ENCODE measurements at places on chromosomes 16 and 17.

DNA sequence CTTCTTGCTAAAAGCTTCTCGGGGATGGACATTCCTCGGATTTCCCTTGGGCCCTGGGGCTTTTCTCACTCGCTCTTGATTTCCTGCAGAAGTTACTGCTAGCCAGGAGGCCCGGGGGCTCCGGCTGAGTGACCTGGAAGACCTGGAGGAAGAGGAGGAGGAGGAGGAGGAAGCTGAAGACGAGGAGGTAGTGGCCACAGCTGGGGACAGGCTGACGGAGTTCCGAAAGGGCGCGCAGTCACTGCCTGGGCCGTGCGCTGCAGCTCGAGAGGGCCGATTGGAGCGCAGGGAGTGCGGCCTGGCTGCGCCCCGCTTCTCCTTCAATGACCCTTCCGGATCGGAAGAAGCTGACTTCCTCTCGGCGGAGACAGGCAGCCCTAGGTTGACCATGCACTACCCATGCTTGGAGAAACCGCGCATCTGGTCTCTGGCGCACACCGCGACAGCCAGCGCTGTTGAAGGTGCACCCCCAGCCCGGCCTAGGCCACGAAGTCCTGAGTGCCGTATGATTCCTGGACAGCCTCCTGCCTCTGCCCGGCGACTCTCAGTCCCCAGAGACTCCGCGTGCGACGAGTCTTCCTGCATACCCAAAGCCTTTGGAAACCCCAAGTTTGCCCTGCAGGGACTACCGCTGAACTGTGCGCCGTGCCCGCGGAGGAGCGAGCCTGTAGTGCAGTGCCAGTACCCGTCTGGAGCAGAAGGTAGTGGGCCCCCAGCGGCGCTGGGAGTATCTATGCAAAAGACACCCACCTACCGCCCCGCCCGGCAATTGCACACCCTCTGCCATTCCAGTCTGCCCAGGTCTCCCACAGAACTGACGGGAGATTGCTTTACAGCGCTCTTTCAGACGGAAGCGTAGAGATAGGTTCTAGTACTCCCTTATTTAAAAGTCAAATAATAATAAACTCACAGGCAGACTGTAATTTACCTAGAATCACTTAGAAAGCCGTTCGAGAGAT is 4.9 kb downstream of the IRX6 start:
- DNase-seq = no peak

GRCh38 chr16:8972843-8973586 is 9.3 kb upstream of the USP7 start:
- DNase-seq = no peak

GRCh38 chr17:27329146-27329805 is 35.4 kb downstream of the WSB1 start:
- DNase-seq = no peak

GRCh38 chr16:71474864-71475263 is 12.8 kb upstream of the ZNF23 start:
- DNase-seq = no peak

GRCh38 chr17:47707056-47707804 is 13.3 kb downstream of the TBKBP1 start:
- no peak for DNase-seq

GRCh38 chr17:27217631-27218030 is 76.3 kb upstream of the WSB1 start:
- no peak for DNase-seq

DNA sequence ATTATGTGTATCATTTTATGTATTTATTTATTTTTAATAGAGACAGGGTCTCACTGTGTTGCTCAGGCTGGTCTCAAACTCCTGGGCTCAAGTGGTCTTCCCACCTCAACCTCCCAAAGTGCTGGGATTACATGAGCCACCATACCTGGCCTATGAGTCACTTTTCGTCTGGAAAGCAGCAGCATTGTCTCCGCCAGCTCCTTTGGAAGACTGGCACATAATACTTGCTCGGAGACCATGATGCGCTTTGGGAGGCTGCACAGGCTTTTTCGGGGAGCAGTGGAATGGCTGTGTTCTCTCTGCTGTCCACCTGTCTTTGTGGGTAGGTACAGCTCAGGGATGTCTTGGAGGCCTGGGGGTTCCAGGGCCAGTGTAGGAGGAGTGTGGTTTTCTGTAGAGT is 102.2 kb downstream of the AATF start:
- no peak for DNase-seq

GRCh38 chr16:75326333-75326732 is 74.9 kb upstream of the BCAR1 start:
- no peak for DNase-seq

DNA sequence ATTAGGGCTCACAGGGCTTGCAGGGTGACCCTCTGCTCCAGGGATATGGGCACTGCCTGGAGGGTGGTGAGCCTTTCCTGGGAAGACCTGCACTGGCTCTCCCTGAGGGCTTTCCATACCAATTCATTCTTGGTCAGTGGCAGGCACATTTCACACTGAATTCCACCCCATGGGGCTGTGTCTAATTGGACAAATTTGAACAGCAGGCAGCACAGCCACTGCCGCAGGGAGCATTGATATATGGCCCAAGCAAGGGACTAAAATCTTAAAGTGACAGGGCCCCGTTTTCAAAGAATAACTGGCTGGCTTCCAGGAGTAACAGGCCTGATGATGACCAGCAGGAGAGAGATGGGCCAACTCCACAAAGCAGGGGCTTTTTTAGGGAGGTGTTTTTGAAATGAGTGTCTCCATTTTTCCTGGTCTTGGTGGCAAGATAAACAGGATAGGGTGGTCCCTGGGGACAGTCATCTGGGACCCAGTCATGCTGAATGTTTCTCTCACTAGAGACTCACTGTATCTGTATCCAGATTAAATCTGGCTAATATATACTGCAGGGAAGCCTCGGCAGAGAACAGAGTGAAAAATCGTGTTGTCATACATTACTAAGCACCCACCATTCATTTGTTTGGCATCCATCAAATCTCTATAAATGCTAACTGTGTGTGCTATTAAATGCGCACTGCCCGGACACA is 74.1 kb upstream of the TBX2 start:
- DNase-seq = no peak

- DNase-seq = no peak
Measured at GRCh38 chr17:71188811-71189492, 931.9 kb upstream of the SOX9 start.

DNA sequence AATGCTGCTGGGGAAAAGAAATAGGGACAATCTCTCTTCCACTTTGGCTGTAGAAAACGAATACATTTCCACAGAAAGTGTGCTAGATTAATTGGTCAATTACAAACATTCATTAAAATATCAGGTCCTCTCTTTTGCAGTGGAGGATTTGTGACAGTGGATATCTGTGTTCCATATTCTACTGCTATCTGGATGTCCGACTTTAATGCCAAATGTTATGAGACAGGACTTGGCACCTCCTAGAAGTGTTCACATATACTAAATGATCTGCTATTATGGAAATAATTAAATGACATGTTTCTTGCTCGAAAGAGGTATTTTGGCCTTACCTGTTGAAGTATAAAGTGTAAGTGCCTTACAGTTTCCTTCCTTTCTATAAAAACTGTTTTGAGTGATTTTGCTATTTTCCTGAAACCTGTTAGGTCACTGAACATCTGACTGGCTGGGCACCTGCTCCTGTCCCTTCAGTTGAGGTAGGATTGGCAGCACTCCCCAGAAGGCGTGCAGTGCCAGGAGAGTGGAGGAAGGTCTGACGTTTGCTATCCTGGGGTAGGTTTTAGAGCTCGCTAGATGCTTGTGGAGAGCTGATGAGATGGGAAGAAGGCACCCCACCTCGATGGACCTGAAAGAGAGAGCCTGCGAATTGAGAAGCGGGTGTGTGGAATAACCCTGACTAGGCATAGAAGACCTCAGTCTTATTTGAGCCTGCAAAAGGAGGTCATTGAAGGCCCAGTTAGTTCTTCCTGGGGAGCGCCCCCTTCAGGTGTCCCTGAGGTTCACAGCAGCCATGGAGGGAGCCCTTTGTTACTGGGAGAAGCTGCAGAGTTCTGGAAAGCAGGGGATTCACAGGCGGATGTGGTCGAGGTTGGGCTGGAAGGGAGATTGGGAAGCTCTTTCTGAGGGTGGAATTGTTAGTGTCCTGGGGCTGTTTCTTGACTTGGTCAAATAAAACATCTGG is 159.4 kb upstream of the ZNF267 start:
- no peak for DNase-seq

GRCh38 chr16:26688105-26688504 is 378.6 kb upstream of the C16orf82 start:
- no peak for DNase-seq

DNA sequence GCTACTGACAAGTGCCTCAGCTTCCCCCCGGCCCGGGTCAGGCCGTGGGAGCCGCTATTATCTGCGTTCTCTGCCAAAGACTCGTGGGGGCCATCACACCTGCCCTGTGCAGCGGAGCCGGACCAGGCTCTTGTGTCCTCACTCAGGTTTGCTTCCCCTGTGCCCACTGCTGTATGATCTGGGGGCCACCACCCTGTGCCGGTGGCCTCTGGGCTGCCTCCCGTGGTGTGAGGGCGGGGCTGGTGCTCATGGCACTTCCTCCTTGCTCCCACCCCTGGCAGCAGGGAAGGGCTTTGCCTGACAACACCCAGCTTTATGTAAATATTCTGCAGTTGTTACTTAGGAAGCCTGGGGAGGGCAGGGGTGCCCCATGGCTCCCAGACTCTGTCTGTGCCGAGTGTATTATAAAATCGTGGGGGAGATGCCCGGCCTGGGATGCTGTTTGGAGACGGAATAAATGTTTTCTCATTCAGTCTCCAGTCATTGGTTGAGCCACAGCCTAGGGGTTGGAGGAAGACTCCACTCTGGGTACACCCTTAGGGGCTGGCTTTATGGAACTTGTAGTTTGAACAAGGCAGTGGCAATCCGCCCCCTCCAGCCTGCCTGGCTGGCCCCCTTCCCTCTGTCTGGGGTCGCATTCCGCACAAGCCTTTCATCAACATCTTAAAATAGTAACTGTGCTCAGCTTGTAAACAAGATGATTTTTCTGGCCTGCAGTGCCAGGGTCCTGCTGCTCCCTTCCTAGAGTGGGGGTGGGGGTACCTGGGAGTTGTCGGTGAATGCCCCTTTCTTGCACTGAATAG is 4.1 kb downstream of the SYNGR2 start:
- no peak for DNase-seq

DNA sequence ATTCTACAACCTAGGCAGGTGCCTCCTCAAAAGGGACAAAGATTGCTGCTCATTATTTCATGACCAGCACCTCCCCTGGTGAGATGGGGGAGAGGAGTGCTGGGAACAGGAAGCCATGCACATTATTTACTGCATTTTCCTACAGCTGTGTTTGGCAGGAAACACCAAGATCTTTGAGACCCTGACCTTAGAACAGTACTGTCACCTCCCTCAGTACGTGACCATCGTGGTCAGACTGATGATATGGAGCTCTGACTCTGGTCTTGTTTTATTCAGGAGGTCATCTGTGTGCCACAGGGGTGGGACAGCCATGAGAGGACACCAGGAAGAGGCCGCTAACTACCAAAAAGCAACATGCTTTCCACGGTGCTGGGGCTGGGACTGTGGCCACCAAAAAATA is 37.4 kb downstream of the USP22 start:
- DNase-seq = no peak

DNA sequence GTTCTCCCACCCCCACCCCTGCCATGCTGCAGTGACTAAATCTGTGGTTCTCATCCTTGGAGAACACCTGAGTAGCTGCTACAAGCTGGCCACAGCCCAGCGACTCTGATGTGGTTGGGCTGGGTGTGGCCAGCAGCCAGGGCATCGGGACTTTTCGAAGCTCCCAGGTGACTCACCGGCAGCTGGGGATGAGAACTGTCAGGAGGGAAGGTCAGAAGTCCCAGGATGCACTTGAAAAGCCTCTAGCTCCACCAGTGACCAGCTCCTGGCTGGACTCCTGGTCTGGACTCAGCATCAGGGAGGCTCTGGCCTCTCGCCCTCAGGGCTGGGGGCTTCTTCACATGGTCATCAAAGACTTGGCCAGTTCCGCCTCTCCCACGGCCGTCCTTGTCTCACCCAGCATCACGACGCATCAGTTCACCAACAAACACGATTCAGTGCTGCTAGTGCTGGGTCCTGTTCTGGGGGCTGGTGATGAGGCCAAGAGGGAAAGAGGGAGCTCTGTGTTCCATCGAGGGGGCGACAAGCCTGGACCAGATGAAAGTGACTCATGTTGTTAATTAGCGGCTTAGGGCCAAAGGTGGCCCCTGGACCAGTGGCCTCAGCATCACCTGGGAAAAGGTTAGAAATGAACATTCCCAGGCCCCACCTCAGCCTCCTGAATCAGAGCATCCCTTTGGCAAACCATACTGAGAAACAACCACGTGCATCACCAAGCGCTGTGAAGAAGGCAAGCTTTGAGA is 3.9 kb upstream of the C17orf99 start:
- no peak for DNase-seq

DNA sequence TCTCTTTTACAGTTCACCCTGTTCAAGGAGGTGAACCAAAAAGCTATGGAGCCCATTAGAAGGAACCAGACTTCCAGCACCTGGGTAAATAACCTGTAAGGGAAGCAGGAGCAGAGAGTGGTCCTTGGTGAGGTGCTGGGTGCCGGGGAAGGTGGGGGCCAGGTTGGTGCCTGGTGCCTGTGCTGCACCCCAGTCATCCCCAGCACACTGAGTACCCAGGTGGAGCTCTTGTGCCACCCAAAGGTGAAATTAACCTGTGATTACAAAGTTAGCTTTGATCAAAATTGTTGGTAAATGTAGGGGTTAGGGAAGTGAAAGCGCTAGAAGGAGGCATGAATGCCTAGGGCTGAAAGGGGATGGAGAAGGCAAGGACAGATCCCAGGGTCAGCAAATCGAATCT is 58.6 kb downstream of the CDRT4 start:
- DNase-seq = no peak

DNA sequence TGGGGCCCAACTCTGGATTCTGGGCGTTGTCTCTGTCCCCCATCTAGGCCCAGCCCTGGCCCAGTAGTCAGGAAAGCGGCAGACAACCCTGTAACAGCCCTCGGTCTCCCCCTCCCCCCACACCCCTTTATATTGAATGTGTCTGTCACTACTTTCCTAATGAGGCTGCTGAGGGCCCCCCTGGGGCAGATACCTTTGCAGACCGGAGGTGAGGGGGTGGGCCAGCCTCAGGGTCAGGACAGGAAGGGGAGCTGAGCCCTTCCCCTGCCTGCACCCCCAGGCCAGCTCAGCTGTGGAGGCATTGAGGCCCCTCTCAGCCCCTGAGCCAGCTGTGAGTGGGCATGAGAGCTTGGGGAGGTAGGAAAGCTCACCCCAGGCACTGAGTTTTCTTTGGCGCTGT is 17.1 kb downstream of the RAI1 start:
- DNase-seq = no peak

DNA sequence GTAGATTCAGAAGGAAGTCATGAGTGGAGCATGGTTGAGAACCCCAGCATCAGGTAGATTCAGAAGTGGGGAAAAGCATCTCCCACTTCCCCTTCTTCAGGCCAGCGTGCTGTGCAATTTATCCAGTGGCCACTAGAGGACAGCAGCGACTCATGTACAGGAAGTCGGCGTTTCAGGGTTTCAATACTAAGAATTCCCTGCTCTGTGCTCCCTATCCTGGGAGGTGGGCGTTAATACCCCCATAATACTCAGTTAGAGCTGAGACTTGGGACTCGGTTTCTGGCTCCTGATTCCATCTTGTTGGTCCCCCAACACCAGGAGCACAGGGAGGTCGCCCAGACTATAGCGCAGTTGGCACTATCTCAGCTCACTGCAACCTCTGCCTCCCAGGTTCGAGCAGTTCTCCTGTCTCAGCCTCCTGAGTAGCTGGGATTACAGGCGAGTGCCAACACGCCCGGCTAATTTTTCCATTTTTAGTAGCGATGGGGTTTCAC is 75.3 kb upstream of the AMZ2 start:
- DNase-seq = peak; percentile 63

- DNase-seq = no peak
Measured at GRCh38 chr17:22221344-22221743, 529.0 kb downstream of the KCNJ18 start.

Data from effector CD8-positive, alpha-beta T cell (primary cell).